Activated CD4-positive, CD25-positive, alpha-beta regulatory T cell treated with anti-CD3 and anti-CD28 coated beads, Interleukin-2, amount 50 U/mL, for 16 hours (primary cell): ENCODE measurements at places on chromosomes 13 and 19.

GRCh38 chr13:41835871-41836270 lies 125.0 kb downstream of the VWA8 start:
- no peak for DNase-seq

DNA sequence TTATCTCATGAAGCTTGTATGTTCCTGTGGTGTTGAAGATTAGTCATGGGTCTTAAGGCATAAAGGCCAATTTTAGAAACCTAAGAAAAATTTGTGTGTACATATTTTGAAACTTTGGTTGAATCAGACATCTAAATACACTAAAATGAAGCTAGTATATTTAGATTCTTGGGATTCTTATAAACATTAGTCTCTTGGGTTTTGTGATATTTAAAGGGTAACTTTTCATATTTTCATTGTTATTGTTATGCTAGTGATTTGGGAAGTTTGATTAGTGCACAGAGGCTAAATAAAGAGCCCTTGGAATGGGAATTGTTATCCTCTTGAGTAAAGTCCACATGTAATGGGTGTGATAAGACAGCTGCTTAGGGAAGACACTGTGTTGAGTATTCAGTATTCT lies 24.5 kb downstream of the UBA2 start:
- no peak for DNase-seq

GRCh38 chr19:5035793-5036697 lies 67.1 kb downstream of the KDM4B start:
- DNase-seq: no peak

DNA sequence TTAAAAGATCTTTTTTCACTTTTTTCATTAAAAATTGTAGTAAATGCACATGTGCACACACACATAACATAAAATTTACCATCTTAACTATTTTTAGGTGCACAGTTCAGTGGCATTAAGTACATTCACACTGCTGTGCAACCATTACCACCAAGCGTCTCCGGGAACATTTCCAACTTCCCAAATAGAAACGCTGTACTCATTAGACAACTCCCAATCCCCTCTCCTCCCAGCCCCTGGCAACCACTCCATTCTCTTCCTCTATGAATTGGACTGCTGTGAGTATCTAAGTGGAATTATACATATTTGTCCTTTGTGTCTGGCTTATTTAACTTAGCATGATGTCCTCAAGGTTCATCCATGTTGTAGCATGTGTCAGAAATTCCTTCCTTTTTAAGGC lies 11.6 kb downstream of the GJB2 start:
- no peak for DNase-seq

GRCh38 chr13:89393758-89394304 lies 1722.7 kb downstream of the SLITRK5 start:
- no peak for DNase-seq

GRCh38 chr19:58536852-58537798 lies 6.7 kb upstream of the TRIM28 start:
- no peak for DNase-seq

DNA sequence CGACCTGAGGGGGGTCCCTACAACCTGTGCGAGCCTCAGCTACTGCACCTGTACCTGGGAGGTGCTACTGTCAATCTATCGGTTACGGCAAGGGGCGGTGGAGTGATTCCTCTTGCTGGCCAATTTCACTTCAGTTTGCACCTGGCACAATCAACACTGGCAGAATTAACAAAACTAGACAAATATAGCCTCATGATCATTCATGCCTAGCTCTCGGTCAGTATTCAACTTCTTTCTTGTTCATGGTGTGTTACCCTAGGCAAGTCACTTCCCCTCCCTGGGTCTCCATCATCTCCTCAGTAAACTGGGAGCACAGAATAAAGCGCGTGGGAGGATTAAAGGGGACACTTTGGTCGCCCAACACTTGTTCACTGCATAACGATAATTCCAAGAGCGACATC lies 618 bp downstream of the HAUS8 start:
- no peak for DNase-seq

GRCh38 chr13:36753176-36753575 lies 65.8 kb upstream of the RFXAP start:
- no peak for DNase-seq
